ENCODE measurements at places on chromosomes 5 and 9.

- no peak for DNase-seq
These were observed 1434.5 kb upstream of the CDH6 start for GRCh38 chr5:29758986-29759421.

GRCh38 chr5:77852514-77853352 lies 76.6 kb upstream of the TBCA start:
- no peak for DNase-seq

DNA sequence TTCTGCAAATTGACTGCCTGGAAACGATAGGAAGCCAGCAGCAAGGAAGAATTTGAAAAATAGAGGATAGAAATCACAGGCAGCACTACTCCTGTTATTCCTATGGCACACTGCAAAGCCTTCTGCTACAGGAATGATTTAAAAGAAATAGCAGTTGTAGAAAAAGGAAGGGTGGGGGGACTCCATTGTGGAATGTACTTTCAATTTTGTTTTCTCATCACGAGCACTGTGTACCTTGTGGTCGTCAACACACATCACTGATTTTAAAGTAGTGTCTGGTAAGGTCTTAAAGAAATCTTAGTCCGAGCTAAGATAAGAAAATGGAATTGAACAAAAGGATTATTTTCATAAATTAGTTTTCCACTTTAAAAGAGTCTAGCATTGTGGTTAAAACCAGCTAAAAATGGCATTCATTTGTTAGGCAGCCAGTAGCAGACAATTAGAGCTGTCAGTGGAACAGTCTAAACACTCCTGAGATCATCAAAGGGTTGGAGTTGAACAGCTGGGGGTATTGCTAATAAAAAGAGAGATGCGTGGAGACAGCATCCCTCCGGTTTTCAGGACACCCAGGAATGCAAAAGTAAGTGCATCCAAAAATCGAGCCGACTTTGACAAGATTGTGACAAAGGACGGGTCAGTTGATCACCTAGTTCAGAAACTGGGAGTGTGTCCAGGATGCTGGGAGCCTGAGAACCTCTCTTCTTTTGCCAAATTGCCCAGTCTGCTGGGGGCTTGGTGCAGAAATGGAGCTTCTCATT lies 97.8 kb upstream of the WWC1 start:
- no peak for DNase-seq

DNA sequence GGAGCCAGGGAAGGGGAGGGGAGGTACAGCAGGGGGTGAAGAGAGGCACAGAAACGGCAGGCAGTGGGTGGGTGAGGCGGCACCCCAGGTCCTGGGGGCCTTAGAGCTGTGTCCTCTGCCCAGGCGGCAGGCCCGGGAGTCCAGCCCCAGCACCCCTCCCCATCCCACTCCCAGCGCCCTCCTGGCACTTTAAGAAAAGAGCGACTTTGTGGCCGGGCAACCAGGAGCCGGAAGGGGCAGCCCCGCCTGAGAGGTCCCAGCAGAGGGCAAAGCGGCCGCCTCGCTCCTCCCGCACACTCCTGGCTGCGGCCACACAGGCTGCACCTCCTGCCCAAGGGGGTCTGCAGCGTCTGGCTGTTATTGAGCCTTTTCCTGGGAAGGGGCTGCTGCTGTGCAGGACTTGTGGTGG lies 42.6 kb downstream of the NACC2 start:
- DNase-seq: no peak

DNA sequence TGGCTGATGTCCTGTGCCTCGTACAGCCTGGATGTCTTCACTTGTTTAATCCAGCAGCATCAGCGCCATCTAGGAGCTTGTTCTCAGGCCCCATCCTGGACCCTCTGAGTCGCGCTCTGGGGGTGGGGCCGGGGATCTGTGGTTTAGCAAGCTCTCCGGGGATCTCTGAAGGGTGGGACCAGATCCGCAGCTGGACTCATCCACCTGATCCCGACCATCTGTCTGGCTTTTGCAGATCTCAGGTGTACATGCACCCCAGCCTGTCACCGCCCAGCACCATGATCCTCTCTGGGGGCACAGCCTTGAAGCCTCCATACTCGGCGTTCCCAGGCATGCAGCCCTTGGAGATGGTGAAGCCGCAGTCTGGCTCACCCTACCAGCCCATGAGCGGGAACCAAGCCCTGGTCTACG lies 15.1 kb upstream of the POMT1 start:
- DNase-seq: no peak

GRCh38 chr5:52950686-52951085 lies 38.5 kb upstream of the ITGA2 start:
- no peak for DNase-seq

- no peak for DNase-seq
These were observed 301.5 kb upstream of the ACTBL2 start for GRCh38 chr5:57784121-57784520.

Measured in activated naive CD4-positive, alpha-beta T cell (primary cell).